Activated T-cell treated with anti-CD3 and anti-CD28 coated beads, Interleukin-2, amount 50 U/mL, for 4 hours (primary cell): ENCODE measurements at places on chromosomes 16 and 17. TPM values are rescaled to one million over a fixed set of nuclear protein-coding genes. Genes with fewer than 3 reads are reported as not detected.

Gene FOXO3B
- 11.3 TPM for total RNA-seq

Gene TEKT5
- not detected for total RNA-seq

Gene GPR179
- total RNA-seq: 0.03 TPM

Gene KCNJ2
- not detected for total RNA-seq

Gene KLHL10
- total RNA-seq: not detected

Gene BBS2
- 6.2 TPM for total RNA-seq

Gene CA10
- total RNA-seq: not detected

Gene LGALS9
- total RNA-seq: 13.4 TPM
